ENCODE measurements at places on chromosomes 4 and X.

DNA sequence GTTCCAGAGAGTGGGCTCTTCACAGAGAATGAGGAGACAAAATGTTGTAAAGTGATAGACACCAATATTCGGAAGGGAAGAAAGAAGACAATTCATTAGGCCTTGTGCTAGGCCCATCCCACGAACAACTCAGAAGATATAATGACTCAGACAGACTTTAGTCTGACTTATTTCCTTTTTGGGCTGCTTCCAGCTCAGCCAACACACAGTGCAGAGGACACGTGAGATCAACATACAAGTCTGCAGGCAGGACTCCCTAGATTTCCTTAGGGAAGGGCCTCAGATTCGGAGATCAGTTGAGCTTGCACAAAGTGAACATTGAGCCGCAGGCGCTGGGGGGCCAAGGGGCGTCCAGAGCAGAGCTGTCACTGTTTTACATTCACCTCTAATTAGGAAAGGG is 290.7 kb upstream of the TENM3 start:
- DNase-seq = peak; percentile 92

- peak; percentile 25 for DNase-seq
Measured at GRCh38 chr4:93788712-93789111, 39.8 kb upstream of the ATOH1 start.

DNA sequence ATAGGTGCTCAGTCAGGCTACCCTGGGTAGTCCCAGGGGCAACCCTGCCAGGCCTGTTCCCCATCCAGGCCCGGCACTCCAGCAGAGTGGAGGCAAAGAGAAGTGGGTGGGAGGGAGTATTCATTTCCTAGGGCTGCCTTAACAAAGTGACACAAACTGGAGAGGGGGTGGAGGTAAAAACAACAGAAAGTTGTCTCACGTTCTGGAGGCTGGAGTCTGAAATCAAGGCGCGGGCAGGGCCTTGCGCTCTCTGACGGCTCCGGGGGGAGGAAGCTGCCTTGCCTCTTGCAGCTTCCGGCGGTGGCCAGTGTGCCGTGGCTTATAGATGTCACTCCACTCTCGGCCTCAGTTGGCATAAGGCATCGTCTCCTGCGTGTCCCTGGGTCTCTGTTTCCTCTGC is 90.8 kb downstream of the DCTD start:
- no peak for DNase-seq

DNA sequence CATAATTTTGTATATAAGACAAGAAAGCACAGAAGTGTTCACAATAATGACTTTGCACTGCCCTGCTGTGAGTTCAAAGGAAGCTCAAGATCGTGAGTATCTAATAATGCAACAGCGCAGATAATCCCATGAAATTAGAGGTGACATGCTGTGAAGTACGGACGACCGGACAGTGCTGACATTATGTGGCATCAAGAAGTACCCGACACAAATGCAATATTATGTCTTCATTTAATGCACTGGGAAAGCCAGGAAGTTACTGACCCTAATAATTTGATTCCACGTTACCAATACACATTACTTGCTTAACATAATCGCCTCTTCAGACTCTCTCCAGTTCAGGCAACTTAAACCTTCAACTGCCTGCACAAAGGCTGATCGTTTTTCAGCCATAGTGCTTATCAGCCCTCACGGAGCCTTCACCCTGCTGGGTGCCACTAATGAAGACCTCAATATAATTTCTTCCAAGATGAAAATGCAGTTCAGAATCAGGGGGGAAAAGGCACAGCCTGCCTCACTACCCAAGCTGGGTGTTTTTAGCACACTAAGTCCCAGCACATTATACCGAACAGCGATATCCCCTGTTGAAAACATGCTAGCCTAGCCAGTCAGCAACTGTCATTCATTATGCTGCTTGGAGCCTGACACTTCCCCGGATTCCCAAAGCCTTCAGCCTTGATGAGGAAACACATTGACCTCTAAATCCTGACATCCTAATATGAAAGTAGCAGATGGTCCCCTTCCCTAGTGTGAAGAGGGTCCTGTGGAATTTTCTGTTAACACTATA is 56.1 kb downstream of the SLC7A11 start:
- DNase-seq = no peak

DNA sequence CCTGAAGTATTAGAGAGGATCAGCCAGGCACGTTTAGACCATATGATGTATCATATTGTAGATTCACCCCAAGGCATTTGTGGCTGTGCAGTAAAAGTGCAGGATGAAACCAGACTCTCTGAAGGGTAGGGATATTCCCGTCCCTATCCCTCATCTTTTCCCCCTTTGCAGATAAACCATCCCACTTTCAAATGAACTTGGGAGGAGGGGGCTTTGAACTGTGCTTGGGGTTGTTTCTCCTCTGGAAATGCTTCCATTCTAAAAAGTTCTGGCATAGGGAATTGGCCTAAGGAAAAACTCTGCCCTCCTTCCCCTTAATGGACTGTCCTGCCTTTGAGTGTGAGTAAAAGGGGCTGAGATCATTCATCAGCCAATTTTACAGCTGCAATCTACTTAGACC is 23.8 kb downstream of the SNCA start:
- no peak for DNase-seq

GRCh38 chrX:66074920-66075879 is 35.3 kb upstream of the VSIG4 start:
- DNase-seq = no peak

- DNase-seq = no peak
Measured at GRCh38 chrX:66012094-66012534, 27.8 kb downstream of the VSIG4 start.

DNA sequence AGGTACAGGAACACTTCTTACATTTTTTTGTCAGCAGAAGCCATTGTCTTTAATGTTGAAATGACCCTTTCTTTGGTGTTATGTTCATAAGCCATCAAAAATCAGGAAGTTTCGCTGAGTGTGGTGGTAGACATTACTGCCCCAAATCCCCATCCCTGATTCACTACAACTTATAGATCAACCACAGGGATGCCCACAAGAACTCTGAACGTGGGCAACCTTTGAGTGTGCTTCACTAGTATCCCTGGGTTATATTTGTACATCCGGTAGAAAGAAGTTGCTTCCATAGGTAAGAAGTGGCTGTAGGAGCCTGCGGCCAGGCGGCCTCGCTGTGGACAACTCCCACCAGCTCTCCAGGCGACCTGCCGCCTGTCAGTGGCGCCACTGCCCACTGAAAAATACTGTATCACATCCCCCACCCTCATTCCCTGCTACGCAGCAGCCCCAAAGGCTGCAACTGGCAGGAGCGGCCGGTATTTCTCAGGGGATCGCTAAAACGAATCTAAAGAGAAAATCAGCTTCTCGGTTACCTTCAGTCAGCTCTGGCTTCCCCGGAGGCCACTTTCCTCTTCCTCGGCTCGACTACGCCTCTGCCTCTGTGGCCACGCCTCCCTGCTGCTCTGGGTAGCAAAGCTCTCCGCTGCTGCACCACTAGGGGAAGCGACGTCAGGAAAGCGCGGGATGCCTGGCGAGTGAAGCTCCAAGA is 13.9 kb upstream of the ETDC start:
- DNase-seq = peak; percentile 13

DNA sequence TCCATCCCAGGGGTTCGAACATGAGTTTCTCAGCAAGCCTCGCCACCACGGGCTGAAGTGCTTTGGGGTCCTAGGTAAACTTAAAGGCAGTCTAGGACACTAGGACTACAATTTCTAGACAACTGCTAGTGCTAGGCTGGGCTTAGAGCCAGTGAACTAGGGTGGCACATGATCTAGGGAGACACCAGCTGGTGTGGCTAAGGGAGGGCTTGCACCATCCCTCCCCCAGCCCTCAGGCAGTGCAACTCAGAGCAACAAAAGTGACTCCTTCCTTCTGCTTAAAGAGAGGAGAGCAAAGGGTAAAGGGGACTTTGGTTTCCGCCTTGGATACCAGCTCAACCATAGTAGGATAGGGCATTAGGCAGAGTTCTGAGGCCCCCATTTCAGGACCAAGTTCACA is 162.5 kb upstream of the AFF2 start:
- no peak for DNase-seq

DNA sequence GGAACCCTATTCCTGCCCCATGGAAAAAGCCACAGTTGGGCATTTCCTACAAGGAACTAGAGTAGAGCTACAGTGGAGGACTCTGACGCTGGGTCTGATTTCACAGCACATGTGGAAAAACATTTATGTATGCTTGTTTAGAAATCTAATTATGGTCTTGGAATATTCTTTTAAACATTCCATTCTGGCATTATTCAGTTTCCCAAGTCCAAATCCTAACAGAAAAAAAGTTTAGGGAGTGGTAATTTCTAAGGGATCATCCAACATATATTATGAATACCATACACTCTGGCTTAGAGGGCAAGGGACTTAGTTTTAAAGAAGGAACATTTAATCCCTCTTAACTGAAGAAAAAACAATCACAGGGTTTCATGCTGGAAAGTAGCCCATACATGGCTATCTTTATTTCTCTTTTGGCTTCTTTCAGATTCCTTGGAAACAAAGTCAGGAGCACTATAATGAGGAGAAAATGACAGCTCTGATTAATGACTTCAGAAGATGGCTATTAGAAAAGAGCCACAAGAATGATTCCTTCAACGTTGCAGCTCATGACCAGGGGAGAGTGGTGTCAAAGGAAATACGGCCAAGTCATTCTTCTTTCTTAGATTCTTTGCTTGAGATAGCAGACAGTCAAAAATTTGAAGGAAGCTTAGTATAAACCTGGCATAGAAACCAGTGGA is 56.1 kb downstream of the CNGA2 start:
- no peak for DNase-seq

DNA sequence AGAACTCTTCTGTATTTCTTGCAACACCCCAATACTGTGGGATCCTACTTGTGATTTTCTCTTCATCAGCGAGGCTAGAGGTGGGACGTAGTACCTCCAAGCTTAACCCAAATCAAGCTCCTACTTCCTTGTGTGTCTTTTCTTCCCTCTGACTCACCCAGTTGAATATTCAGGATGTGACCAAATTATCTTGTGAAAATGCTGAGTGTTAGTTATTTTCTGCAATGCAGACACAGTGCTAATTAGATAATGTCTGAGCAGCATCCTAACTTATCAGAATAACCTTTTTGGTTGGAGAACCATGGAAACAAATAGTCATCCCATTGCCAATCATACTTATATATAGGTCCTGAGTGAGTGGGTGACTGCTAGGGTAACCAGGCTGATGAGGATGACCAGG is 2.4 kb downstream of the MEPE start:
- peak; percentile 76 for DNase-seq

DNA sequence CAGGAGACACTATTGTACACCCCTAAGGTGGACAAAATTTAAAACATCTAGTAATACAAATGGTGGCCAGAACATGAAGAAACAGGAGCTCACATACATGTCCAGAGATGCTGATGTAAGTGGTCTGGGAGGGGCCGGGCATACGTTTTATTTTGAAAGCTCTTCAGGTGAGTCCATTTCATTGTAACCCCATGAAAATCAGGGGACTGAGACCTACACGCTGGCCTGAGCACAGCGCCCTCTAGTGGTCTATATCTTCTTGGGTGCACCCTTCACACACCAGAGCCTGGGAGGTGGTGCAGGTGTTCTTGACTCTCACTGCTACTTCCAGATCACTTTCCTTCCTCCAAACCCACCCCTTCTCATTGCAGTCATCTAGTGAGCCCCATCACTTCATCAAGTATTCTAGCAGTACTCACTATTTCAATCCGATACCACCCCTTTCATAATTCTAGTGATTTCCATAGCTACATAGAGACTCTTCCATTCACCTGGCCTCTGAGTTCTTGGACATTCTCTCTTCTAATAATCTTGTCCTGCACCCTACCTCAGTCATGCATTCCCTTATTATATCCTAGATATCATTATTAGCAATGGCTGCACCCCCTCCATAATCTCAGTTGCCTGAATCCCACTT is 4.3 kb upstream of the TLR6 start:
- peak; percentile 51 for DNase-seq

DNA sequence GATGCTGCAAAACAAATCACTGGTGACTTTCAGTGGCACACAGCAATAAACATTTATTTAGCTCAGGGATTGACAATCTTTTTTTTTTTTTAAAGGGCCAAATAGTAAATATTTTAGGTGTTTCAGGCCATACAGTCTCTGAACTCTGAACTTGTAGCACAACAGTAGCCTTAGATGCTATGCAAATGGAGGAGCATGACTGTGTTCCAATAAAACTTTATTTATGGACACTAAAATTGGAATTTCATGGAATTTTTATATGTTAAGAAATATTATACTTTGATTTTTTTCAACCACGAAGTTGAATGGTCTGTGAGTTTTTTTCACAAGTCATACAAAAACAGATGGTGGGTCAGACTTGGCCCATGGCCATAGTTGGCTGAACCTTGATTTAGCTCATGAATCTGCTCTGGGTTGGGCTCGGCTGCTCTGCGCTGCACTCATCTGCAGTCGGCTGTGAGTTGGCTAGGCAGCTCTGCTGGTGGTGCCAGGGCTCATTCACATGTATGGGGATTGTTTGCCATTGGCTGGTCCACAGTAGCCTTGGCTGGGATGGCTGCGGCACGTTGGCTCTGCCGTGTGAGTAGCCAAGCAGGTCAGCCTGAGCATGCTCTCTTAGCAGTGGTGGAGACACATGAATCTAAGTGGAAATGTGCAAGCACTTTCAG is 231.7 kb upstream of the PGRMC2 start:
- DNase-seq = peak; percentile 47

DNA sequence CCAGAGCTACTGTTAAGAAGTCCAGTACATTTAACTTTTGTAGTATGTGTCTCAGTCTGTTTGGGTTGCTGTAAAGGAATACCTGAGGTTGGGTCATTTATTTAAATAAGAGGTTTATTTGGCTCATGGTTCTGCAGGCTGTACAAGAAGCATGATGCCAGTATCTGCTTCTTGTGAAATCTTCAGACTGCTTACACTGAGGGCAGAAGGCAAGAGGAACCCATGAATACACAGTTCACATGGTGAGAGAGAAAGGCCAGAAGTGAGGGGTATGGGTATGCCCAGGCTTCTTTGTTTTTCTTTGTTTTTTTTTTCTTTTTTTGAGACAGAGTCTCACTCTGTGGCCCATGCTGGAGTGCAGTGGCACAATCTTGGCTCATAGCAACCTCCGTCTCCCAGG is 6.0 kb upstream of the CISD2 start:
- DNase-seq = no peak

DNA sequence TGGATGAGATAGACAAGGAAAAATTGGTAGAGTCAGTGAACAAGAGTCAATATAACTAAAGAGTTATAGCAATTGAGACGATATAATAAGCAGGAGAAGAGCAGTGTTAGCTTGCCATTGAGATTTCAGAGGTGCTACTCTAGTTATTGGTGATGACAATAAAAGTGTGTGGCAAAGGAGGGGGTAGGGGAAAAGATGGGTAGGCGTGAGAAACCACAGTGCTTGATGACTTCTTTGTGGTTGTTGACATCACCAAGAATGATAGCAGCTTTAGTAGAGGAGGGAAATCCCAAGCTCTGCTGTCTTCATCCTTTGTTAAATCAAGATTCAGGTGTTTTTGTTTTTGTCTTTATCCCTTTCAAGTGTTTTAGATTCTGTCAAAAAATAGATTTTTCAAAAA is 179.9 kb upstream of the PPP3CA start:
- DNase-seq = peak; percentile 50

DNA sequence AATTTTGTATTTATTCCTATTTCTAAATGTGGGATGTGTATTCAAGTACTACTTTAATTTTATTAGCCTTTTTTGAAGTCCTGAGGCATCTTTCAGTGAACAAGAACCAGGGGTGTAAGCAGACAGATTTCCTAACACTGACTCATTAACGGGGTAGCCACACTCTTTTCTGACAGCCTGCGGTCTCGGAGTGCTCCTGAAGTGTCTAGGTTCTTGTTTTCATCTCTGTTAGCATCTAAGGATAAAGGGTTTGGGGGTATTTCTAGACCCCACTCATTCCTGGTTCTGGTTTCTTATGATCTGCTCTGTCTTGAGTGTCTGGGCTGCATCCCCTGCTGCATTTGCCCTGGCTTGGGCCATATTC is 71.9 kb downstream of the GC start:
- no peak for DNase-seq

- DNase-seq = peak; percentile 19
Measured at GRCh38 chr4:71009086-71009485, 15.6 kb downstream of the DCK start.

Measured in kidney tubule cell (primary cell).